Dermis microvascular lymphatic vessel endothelial cell (primary cell): ENCODE measurements at places on chromosomes 1 and 21.

GRCh38 chr21:45581322-45581712, 39.1 kb upstream of the SLC19A1 start:
- DNase-seq = no peak

DNA sequence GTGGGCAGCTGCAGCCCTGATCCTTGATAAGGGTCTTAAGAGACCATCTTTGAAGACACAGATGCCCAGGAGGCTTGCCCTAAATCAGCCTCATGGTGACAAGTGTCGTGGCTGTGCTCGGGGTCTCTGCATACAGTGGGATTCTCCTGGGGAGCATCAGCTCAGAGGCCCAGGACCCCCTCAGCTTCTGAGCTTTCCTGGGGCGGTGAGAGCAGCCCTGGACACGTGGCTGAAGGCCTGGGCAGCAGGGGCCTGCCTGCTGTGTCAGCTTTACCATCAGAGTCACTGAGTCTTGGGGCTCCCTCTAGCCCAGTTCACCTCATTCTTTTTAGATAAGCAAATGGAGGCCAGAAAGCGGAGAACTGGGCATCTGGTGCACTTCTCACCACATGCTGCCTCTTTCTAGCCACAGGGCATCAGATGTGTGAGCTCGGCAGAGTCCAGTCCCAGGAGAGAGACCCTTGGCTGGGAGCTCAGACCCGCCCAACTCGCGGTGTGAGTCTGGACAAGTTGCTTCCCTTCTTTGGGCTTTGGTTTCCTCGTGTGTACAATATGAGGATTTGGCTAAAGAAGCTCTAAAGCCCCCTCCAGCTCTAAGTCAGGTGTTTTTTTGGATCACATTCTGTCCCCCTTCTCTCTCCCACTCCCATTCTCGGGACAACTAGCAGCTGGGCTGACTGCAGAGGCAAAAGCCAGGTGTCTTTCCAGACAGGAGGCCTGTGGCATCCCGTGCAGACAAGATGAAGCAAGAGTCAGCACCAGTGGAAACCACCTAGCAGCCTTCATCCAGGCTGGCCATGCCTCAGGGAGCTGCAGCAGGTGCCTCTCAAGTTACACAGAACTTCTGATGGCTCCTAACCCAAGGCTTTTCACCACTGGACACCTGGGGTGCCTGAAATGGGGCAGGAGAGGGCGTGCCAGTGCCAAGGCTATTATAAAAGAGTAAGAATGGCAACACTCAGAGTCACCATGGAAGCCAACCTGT, 119.1 kb downstream of the KCNN3 start:
- DNase-seq = no peak

- no peak for DNase-seq
Measured at GRCh38 chr21:42108554-42109340, 37.6 kb downstream of the UMODL1 start.

DNA sequence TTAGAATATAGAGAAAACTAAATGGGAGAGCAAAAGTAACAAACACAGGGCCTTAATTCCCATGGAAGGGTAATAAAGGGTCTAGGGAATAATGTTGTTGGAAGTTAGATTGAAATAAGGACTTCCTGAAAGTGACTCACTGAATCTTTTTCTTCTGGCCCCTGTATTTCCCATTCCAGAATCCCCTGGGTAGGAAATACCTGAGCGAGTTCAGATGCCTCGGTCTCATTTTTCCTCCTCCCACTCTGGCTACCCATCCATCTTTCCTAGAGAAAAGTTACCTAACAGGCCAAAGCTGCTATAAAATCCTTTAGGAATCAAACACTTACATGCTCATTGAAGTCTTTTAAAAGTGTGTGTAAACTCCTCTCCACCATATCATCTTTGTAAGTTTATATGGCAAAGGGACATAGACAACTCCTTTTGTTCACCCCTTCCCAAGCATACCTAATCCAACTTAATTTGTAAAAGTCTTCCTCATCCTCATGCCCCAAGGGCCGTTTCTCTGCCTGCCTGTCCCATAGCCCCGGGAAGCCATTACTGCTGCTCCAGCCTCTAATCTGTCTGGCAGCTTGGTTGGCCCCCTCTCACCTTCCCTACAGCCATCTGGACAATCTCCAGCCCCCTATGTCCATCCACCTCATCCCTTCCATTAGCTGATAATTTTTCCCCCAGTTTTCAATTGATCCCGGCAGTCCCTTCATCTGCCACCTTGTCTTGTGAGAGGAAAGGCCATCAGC, 3.3 kb upstream of the MEF2D start:
- no peak for DNase-seq

GRCh38 chr1:12208764-12209494, 20.9 kb upstream of the VPS13D start:
- peak; percentile 55 for DNase-seq

DNA sequence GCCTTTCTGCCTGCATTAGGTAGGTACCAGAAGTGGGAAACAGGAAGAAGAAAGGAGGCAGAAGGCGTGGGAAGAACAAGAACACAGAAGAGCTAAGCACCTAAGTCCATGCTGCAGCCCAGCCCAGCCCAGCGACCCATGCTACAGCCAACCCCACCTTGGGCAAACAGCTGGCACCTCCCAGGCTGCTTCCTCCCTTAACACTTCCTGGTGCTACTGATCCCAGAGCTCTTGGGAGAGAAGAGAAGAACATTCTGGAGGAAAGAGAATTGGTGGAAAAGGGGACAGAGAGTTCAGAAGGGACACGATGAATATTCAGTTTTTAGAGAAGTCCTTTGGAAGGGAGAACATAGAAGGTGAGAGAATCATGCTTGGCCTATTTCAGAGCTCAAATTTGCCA, 28.5 kb downstream of the PLEKHA6 start:
- no peak for DNase-seq

- DNase-seq = no peak
Measured at GRCh38 chr1:193260896-193261295, 74.5 kb upstream of the B3GALT2 start.

DNA sequence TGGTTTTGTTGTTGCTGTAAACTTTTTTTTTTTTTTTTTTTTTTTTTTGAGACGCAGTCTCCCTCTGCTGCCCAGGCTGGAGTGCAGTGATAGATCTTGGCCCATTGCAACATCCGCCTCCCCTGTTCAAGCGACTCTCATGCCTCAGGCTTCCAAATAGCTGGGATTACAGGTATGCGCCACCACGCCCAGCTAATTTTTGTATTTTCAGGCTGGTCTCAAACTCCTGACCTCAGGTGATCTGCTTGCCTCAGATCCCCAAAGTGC, 78.9 kb upstream of the SLC45A1 start:
- DNase-seq = peak; percentile 54

GRCh38 chr1:206556750-206557635, 49.7 kb downstream of the RASSF5 start:
- DNase-seq = no peak

DNA sequence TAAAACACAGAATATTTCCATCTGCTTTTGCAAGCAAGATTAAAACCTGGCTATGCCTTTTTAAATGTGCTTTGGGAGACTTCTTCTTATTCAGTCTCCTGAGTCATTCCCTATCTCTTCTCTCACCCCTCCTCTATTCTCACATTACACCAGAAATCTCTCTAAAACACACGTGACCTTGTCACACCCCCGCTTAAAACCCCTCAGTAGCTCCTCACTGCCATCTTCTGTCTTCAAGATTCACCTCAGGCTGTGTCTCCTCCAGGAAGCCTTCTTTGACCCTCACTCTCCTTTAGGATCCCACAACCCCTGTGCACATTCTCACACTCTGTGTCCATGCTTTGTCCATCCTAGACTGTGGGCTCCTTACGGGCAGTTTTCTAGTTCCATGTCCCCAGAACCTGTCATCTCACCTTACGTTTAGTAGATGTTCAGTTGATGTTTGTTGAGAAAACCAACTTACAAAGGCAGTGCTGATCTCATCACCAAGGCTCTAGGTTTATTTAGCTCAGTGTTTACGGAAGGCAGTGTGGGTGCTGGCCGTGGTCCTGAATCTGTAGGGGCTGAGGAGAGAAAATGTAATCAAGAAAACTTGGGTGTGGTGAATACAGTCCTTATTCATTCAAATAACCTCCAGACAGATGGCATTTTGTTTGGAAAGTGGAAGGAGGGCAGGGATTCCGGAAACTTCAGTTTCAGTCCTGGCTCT, 143.5 kb downstream of the DMRTA2 start:
- no peak for DNase-seq

DNA sequence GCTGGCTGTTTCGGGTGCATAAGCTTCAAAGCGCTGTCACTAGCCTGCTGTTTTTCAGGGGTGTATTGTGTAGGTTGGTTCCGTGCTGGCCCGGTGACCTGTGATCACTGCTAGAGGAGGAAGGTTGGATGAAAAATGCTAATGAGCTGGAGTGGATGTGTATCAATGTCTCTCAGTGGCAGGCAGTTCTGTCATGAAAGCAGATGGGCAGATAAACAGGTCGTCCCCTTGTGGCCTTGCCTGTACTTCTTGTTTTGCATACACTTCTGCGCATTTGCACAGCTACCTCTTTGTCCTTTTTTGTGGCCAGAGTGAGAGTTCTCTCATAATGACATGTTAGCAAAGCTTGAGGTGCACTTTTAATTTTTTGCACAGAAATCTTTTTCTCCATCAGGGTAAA, 2.9 kb downstream of the SELENON start:
- no peak for DNase-seq

GRCh38 chr1:200970771-200971427, 52.6 kb downstream of the KIF21B start:
- no peak for DNase-seq

- DNase-seq = no peak
Measured at GRCh38 chr1:56064705-56065104, 514.7 kb downstream of the PLPP3 start.

DNA sequence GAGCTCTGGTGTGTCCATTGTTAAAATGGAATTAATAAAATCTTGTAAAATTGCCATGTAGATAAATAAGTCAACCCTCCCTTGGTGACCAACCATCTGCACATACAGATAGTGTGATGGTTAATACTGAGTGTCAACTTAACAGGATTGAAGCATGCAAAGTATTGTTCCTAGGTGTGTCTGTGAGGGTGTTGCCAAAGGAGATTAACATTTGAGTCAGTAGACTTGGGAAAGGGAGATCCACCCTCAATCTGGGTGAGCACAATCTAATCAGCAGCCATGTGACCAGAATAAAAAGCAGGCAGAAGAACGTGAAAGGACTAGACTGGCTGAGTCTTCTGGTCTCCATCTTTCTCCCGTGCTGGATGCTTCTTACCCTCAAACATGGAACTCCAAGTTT, 174.8 kb downstream of the LTN1 start:
- no peak for DNase-seq

- peak; percentile 80 for DNase-seq
Measured at GRCh38 chr1:97986041-97987005, 65.5 kb upstream of the DPYD start.

DNA sequence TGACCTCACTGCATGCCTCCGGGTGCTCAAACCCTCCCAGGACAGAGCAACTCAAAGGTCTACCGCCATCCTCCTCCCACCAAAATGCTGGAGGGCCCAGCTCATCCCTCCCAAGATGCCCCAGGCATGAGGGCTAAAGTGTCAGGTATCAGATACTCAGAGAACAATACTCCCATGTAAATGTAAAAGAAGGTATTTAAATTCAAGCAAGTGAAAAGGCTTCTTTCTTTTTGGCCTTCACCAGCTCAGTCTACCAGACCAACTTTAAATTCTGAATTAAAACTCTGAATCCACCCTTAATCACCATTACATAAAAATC, 3.0 kb downstream of the PARP1 start:
- DNase-seq = no peak

DNA sequence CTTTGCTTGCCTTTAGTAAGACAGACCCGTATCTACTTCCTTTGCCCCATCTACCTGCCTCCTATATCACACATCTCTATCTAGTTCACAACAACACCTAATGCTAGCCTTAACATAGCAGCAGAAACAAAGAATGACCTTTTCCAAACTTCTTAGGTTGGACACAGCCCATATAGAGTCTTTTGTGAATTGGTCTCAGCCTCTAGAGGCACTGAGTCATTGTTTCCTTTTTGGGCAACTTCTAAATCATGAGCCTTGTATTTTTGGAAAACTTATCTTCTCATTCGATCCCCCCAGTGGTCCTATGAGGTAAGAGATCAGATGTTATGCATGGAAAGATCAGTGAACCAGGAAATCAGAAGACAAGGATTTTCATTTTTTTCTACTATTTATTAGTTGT, 679.4 kb upstream of the USP24 start:
- DNase-seq = no peak

DNA sequence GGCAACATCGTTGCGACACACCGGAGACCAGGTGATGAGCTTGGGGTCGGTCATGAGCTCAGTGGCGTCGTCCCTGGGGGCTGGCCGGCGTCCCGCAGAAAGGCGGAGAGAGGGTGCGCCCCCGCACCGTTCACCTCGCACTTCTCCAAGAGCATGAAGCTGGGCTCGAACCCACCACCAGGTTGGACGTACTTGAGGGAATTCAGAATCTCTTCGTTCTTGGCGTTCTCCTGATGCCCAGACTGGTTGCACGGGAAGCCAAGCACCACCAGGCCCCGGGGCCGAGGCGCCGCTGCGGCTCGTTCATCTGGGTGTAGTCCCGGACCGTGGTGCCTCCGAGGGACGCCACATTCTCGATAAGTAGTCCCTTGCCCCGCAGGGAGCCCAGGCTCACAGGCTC, 176.6 kb upstream of the ADAMTS5 start:
- no peak for DNase-seq

- DNase-seq = no peak
Measured at GRCh38 chr1:178034676-178035075, 59.2 kb upstream of the RASAL2 start.

DNA sequence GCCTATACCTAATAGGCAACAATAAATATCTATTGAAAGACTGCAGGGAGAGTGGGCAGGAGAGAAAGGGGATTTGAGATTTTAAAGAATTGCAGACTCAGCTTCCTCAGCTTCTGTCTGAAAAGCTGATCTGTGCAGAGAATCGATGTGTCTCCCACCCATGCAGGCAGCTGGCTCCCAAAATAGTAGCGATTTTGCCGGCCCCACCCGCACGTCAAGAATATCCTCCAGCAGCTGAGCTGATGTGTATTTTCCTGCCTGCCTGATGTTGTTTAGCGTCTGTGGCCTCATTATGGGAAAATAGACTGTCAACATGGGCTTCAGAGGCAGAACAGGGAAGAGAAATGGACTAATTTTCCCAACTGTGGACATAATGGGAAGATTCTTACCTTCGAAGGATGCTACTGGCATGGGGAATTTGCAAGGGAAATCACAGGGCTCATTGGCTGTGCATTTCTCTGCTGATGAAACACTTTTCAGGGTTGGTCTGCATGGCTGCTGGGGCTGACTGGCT, 699.8 kb downstream of the PTPRU start:
- DNase-seq = no peak

DNA sequence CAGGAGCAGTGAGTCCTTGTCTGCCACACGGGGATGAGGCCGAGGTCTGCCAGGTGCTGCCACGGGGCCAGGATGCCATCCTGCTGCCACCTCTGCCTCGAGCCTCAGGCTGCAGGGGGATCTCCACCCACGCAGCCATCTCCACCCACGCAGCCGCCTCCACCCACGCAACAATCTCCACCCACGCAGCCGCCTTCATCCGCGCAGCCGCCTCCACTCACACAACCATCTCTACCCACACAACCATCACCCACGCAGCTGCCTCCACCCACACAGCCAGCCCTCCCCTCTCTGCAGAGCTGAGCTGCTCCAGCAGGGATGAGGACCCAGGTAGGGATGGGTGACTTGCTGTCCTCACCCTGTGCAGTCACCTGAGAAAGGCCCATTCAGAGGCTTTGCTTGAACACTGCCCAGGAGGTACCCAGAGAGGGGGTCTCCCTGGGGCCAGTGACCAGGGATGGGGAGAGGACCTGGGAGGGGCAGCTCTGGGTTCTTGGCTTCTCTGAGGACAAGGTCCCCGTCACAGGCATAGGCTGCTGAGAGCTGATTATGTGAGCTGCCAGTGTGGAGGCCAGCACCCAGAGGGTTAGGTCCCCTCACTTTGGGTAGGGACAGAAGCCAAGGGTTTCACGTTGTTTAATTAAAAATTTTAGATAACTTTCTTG, 46.6 kb upstream of the TTC34 start:
- DNase-seq = no peak
